ENCODE measurements at places on chromosomes 2 and 18.

DNA sequence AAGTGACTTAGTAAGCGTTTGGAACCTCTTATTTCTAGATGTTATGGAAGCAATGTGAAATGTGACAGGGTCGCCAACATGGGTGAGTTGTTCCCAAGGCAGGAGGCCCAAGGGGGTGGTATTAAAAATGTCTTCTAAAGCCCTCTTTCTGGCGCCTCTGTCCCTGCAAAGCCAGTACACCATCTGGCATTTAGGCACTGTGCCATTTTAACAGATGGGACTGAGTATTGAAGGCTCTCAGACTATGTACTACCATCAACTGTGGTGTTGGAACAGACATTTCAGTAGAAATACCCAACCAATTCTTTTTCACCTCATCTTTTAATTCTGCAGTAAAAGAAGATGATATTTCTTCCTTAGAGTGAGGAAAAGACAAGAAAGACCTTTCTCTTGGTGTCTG, 384.5 kb upstream of the MMADHC start:
- DNase-seq, result no peak

DNA sequence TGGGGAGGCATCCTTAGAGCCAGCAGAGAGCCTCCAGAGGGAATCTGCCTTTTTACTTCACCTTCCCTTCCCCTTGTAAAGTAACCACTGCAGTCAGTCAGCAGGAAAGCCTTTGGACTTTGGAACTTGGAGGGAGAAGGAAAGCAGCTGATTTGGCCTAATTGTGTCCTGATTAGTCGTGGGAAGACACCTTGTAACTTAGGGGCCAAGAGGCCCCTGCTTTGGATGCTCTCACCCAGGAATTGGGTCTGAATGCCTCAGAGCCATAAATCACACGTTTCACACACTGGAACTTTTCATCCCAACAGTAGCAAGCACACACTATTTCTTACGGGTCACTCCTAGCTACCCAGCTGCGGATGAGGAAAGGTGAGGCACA, 81.0 kb upstream of the PPM1B start:
- no peak for DNase-seq

- DNase-seq, result no peak
Measured at GRCh38 chr18:55856679-55857078, 268.7 kb upstream of the TCF4 start.

GRCh38 chr2:33313039-33313438, 163.4 kb upstream of the RASGRP3 start:
- no peak for DNase-seq

DNA sequence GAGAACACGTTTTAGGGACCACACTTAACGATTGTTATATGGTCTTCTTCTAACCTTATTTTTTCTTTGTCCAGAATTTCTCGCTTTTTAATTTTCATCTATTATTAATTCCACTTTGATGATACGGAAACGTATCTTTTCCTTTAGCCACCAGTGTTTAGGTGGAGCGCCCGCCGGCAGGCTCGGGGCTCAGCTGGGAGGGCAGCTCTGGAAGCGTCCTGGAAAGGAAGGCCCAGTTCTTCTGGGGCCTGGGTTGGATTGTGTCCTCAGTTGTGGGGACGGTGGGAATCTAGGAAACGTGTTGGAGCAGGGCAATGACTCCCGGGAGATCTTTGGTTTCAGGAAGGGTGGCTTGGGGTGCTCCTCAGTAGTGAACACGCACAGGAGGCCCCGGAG, 19.4 kb upstream of the SOX11 start:
- no peak for DNase-seq

DNA sequence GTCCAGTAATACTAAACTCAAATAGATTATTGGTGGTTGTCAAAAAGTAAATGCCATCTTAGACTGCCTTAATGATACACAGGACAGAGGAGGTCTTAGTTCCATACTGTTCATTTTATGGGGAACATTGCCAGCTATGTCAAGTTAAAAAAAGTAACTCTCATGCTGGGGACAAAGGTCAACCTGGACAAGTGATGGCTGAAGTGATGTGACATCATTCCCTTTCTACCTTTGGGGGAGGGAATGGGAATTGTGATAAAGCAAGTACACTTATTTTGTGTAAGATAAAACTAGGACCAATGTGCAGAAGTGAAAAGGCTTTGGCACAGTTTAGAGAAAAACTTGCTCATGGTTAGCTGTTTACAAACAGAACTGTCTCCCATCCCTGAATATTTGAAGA, 24.0 kb upstream of the SNORC start:
- DNase-seq, result no peak

- no peak for DNase-seq
Measured at GRCh38 chr18:8689517-8689916, 15.8 kb upstream of the MTCL1 start.

DNA sequence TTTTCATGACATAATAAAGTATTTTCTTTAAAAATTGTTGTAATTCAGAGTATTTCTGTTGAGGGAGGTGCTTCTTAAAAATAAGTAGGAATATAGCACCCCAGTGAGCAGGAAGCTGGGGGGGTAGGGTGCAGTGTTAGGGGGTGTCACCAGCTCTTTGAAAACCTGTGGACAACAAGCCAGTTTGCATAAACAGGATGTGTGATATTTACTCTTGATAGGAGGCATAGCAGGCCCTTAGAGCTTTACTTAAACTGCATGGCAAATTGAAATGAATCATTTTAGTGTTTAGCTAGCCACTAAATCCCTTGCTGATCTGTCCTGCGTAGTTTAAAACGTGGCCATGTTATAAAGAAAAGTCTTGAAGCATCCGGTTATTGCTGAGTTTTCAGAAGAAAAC, 8.4 kb downstream of the TGIF1 start:
- no peak for DNase-seq

GRCh38 chr2:142872882-142873724, 4.4 kb upstream of the KYNU start:
- DNase-seq, result no peak

DNA sequence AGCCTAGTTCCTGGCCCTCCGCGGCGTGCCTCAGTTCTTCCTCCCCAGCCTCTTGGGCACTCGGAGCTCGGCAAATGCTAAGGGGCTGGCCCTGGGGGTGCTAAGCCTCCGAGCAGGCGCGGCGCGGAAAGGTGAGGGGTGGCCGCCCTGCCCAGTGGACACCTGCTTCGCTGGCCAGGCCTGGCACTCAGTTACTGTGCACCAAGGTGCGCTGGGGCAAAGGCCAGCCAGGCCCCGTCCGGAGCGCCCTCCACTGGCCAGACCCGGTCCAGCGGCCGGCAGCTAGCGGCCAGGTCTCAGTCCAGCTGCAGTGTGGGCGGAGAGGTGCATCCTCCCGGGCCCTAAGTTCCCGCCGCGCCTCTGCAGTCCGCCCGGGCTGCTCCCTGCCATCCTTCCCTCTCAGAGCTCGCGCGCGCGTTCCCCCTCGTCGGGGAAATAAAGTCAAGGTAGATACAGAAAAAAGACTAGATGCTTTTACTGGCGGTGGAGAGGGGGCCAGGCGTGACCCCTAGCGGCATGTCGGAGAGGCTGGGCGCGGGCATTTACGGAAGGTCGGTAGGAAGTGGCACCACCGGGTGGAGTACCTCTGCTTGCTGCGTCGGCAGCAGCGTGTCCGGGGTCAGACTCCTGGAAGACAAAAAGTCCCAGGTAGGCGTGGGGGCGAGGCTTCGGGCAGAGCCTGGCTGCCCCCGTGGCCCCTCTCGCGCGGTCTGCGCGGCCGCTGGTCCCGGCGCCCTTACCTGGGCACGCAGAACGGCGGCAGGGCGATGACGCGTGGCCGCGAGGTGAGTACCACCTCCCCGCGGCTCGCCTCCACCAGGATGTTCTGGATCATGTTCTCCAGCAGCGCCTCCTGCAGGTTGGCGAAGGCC, 9.4 kb upstream of the CRYBA2 start:
- peak; percentile 99 for DNase-seq

Measured in 8988T (cell line).